Activated naive CD8-positive, alpha-beta T cell treated with anti-CD3 and anti-CD28 coated beads, Interleukin-2, amount 10 ng/mL, durations not matched to agents 7 days and 5 days (primary cell): ENCODE measurements at places on chromosomes 1 and 21. TPM values are rescaled to one million over a fixed set of nuclear protein-coding genes. Genes with fewer than 3 reads are reported as not detected.

AIM2 gene
- total RNA-seq: 3.0 TPM

PEAR1 gene
- 0.28 TPM for total RNA-seq

DNA sequence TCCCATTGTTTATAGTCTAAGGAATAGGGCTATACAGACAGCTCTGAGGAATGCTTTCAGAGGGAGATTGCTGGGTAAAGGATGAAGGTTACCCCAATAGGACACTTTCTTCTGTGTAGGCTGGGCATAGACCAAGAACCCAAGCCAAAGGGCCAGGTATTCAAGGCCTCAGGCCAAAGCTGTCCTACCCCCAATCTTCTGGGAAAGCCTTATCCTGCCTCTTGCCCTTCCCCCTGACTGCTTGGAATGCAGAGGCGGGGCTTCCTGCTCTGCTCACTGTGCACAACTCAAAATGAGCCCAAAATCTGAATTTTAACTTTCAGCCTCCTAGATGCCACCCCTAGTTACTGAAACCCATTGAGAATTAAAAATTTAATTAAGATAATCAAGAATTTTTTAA, 2.2 kb downstream of the OR10Z1 start:
- no peaks in the 10 kb centered on the region for H3K36me3 ChIP-seq
- no peak overlapping the region for H3K4me3 ChIP-seq
- no peak for DNase-seq
- H3K4me1 ChIP-seq: peaks cover 2% of the 10 kb centered on the region

DNA sequence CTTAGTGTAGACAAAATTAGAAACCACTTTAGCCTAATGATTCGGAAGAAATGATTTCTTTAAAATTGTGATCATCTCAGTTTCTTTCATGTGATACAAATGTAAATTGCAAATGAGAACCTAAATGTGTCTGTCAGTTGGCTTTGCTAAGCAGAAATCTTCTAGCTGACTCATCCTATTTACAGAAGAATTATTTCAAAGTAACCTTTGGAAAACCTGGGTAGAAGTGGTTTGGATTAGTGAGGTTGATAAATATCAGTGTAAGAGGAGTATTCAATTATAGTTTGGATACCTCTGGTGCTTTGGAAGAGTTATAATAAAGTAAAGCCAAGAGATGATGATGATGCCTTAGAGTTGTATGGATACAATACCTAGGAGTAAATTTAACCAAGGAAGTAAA, 37.4 kb downstream of the CC2D1B start:
- no peak overlapping the region for H3K4me3 ChIP-seq
- H3K27me3 ChIP-seq: no peaks in the 10 kb centered on the region
- H3K36me3 ChIP-seq: peaks cover 2% of the 10 kb centered on the region

RCAN1 gene
- 7.3 TPM for total RNA-seq

GBP2 gene
- total RNA-seq: 179 TPM

IRF6 gene
- 2.0 TPM for total RNA-seq

- H3K27me3 ChIP-seq: no peaks in the 10 kb centered on the region
- H3K4me3 ChIP-seq: no peak overlapping the region
- H3K4me1 ChIP-seq: peaks cover 25% of the 10 kb centered on the region
- no peak for DNase-seq
- H3K36me3 ChIP-seq: peaks cover 47% of the 10 kb centered on the region
Observed at GRCh38 chr1:167668108-167668507, 38.1 kb downstream of the RCSD1 start.

TNFSF4 gene
- 4.0 TPM for total RNA-seq

DNA sequence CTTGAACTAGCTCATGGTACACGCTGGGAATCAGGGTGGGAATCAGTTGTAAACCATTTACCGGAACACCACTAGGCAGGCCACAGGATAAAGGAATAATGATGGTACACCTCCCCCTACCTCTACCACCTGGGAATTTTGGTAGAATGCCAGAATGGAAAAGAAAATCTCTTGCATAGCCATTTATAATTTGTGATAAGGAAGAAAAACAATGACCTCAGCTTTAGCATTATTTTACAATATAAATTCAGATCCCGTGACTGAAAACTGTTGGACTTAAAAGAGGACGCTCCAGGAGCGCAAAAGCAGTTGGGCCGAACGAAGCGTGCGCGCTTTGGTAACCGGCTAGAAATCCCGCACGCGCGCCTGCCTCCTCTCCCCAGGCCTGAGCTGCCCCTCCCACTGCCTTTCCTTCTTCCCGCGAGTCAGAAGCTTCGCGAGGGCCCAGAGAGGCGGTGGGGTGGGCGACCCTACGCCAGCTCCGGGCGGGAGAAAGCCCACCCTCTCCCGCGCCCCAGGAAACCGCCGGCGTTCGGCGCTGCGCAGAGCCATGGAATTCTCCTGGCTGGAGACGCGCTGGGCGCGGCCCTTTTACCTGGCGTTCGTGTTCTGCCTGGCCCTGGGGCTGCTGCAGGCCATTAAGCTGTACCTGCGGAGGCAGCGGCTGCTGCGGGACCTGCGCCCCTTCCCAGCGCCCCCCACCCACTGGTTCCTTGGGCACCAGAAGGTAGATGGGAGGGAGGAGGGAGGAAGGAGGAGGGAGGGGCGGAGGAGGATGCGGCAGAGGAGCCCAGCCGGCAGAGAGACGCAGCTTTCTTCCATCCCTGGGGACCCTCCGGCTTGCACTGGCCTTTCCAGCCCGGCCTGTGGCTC, at the start of gene CYP4X1:
Gene CYP4X1 (plus strand): TSS at position 402 of the 873 bp plus-strand sequence. CDS start 149 bp downstream, at position 551.
- H3K4me1 ChIP-seq: peaks cover 2% of the 10 kb centered on the region
- no peaks in the 10 kb centered on the region for H3K36me3 ChIP-seq
- no peak for DNase-seq
- H3K27me3 ChIP-seq: peaks cover 42% of the 10 kb centered on the region
- H3K27ac ChIP-seq: no peak within 1 kb of the TSS

- H3K4me3 ChIP-seq: no peak overlapping the region
- H3K4me1 ChIP-seq: no peaks in the 10 kb centered on the region
- no peak for DNase-seq
- peaks cover 13% of the 10 kb centered on the region for H3K27me3 ChIP-seq
- H3K27ac ChIP-seq: no peak overlapping the region
Observed at GRCh38 chr21:29808153-29808552, 131.6 kb downstream of the GRIK1 start.
